Activated CD4-positive, alpha-beta T cell treated with anti-CD3 and anti-CD28 coated beads, Interleukin-2, amount 10 ng/mL, durations not matched to agents 7 days and 5 days (primary cell): ENCODE measurements at places on chromosomes 3 and 15.

DNA sequence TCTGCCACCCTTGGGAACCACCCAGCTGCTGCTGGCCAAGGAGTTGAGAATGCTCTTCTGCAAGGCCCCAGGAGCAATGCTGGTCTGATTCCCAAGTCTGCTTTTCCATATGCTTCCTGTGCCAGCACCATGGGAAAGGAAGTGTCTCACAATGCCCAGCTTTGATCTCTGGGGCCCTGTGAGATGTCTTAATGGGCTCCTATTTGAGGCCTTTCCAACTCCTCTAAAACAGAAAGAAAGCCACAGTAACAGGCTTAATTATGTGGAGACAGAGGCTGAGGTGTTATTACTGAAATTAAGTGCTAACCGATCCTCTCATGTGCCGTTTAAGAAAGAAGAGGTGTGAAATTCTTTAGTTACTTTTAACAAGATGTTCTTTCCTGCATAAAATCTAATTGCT, 4.5 kb downstream of the EOGT start:
- DNase-seq = no peak

DNA sequence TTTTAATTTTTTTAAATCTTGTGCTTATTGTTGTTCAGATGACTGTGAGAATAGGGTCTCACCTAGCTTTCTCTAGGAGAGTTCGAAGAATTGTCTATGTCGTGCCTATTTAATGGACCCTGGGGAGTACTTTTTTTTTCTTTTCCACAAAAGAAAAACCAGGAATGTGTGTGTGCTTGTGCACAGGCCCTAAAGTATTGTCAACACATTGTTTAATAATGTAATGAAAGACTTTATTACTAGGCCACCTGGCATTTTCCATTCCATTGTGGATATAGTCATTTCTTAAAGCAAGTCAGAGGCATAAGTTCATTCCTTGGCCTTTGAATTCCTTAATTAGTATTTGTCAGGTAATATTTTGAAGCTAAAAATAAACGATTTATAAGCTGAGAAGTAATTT, 135.9 kb downstream of the KLHL25 start:
- no peak for DNase-seq

GRCh38 chr3:35426366-35426958, 212.9 kb upstream of the ARPP21 start:
- no peak for DNase-seq

- DNase-seq = no peak
Measured at GRCh38 chr3:115321400-115321805, 174.3 kb upstream of the ZBTB20 start.

DNA sequence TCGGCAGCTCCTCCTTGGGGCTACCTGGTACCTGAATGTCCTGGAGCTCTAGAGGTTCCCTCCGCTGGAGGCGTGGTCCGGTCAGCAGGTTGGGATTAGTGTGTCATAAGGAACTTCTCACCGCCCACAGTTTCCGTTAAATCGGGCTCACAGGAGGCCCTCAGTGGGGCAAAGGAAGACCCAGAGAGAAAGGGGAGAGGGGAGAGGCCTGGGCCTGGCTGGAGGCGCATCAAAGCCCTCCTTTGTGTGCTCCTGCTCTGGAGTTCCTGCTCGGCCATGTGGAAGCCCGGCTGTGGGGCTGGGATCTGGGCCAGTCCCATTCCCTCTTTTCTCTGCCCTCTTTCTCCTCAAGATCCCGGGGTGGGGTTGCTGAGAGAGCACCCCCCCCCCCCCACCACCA, at the start of gene RLBP1:
RLBP1 (minus strand) TSS at position 37 of the 400 bp plus-strand sequence. CDS start 2,604 bp downstream, outside the sequence.
- no peak for DNase-seq

GRCh38 chr3:129387487-129387886, 40.9 kb downstream of the EFCAB12 start:
- no peak for DNase-seq

GRCh38 chr15:39468331-39468730, 112.5 kb upstream of the THBS1 start:
- no peak for DNase-seq

DNA sequence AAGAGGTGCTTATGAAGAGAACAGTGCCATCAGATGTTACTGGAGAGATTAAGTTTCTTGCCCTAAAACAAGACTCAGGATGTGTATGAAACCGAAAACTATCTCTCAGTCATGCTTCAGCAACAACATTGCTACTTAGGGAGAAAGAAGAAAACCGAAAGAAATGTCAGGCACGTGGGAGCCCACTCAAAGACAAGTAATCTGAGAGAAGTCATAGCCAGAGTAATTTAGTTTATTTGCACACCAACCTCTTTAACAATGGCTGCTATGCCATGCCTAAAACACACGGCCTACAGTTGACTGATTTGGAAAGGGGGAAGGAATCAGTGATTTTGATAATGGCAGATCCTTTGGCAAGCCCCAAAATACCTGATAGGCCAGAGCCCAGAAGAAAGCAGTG, 162.9 kb downstream of the TIGIT start:
- DNase-seq = no peak

DNA sequence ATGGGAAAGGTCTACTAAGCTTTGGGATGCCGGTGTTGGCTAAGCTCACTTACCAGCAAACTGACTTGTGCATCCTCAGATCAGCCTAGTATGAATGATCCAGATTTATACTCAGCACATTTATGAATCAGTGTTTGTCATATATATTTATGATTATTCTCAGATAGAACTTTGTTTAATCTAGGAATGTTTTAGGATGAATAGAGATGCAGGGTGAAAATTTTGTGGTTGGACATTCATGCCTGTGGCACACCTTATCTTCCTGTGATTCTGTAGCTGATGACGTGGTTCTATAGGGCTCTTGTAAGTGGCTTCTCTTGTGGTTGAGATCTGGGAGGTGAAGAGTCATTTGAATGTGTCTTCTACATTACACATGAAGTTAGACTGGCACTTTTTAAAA, 11.4 kb downstream of the CDIN1 start:
- peak; percentile 6 for DNase-seq

GRCh38 chr3:24541935-24542334, 47.3 kb upstream of the THRB start:
- DNase-seq = no peak

DNA sequence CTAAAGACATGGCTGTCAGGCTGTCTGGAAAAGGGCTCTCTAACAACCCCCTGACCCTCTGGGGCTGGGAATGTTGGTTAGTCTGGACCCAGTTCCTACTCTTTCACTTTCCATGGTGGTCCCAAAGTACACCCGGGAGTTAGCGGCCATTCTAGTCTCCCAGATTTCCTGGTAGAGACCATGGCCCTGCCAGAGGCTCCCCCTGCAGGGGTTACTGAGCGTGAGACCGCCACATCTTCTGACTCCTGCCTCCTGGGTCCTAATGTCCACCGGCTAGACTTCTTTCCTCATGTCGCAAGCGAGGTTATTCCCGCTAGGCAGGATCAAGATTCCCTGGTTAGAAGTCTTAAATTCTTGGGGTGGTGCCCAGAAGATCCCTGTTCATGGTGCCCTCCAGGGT, 540.0 kb upstream of the ROBO1 start:
- no peak for DNase-seq

GRCh38 chr3:140349938-140350337, 327.9 kb upstream of the TRIM42 start:
- no peak for DNase-seq

DNA sequence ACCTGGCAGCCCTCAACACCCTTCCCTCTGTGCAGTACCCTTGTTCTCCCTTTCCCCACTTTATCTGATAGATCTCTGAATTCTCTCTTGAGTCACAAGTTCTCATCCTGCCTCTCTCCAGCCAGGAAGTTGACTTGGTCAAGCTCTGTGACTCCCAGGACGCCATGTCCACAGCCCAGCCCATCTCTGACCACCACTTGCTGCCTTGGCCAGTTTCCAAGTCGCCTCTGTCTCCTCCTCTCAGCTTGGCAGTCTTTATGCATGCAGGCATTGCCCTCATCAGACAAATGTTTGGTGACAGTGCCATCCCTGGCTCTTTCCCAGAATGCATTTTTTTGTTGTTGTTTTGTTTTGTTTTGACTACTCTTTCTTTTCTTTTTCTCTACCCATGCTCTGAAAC, 25.7 kb downstream of the ZNF35 start:
- no peak for DNase-seq

GRCh38 chr3:195226445-195226844, 44.5 kb downstream of the XXYLT1 start:
- no peak for DNase-seq

GRCh38 chr3:179958143-179958542, 78.6 kb downstream of the PEX5L start:
- DNase-seq = no peak

DNA sequence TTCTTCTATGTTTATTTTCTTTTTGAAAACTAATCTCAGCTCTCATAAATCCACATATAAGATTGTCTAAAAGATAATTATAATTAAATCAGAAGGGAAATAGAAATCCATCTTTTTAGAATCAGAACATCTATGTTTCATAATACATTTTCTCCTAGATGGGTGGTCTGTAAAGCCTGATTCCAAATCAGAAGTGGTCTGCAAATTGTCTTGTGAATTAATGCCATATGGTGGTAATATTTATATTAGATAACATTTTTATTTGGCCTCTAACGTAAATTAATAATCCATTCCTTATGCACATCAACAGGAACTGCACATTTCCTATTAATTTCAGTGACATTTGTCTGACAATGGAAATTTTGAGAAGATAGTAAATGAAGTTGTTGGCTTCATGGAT, 52.8 kb upstream of the TBC1D5 start:
- DNase-seq = no peak

GRCh38 chr3:189132231-189132671, 39.5 kb upstream of the TPRG1 start:
- peak; percentile 87 for DNase-seq

DNA sequence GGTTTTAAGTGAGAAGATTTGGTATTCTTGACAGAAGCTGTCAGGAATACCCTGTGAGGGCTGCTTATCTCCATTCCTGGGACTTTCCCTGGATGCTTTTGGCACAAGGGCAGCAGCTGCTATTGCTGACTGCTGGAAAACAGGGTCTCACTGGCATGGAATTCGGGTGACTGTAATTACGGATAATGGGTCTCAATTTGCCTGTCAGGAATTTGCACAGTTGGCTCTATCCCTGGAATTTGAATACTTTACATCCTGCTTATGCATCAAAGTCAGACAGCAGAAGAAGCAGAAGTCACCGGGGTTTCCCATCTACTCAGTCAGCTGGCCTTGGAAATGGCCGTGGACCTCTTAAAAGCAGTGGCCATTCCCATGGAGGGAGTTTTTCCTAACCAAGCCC, 25.9 kb upstream of the AKAP13 start:
- DNase-seq = no peak

GRCh38 chr15:90036806-90037510, 35.8 kb downstream of the ZNF710 start:
- DNase-seq = no peak

- no peak for DNase-seq
Measured at GRCh38 chr3:103966749-103967148, 1400.0 kb upstream of the ALCAM start.

DNA sequence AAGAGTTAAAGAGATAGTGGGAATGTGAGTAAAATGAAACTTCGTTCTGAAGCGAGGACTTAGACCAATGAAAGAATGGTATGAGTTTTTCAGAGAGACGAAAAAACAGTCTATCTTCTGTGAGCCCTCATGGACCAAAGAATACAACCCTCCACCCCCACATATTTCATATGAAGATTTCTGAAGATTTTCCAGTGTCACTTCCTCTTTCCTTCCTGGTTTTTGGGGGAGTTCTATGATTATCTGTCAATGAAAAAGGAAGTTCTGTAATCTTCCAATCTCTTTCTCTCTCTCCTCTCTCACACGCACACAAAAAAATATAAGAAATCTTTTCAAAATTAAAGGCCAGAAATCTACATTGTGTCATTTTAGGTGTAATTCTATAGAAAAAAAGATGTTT, 27.7 kb downstream of the CMSS1 start:
- no peak for DNase-seq

DNA sequence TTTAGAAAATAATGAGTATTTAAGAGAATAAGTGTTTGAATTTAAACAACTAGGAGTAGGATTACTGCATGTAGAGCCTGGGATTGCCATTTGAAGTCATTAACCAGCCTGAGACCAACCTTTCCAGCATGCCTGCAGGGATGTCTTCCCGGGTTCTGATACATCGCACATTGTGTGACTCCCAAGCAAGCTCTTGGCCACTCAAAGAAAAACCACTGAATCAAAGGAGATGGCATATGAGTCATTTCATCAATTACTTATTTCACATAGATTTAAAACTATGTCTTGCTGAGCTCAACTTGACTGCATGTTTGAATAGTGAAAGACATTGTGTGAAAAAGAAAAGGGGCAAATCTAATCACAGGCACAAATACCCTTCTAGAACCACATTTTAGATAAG, 15.0 kb upstream of the THBS1 start:
- DNase-seq = no peak

DNA sequence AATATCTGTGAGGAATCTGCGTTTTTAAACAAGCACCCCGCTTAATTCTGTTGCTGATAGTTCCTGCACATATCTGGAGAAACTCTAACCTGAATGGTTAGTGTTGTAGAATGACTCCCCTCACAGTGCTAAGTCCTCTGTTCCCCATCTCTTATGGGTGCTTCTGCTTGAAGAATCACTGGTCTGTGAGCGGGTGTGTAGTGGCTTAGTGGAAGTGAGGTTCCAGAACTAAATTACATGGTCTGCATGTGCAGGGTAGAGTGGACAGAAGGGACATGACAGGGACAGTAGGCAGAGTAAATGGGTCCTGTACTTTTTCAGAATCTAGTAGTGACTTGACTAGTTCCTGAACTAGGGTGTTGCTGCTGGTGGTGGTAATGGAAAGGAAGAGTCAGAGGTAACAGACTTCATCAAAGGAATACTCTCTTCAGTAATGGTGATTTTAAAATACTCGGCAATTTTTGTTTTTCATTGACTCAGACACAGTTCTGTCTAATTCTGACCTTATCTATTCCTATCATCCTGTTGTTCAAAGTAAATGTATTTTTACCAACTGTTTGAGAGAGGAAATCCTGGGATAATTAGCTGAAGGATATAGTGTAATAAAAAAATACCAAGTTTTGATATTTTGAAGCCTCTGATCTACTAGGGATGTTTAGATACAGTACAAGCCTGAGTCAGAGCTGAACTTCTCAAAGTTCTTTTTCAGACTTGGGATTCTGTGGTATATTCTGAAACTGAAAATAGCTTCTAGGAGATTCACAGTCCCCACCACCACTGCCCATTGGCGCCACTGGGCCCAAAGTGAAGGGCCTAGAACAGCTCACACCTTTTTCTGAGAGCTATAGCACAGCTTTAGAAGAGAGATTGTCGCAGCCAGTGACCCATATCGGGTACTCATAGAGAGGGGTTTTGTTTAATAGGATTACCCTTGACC, 55.5 kb downstream of the FNDC3B start:
- DNase-seq = peak; percentile 16

DNA sequence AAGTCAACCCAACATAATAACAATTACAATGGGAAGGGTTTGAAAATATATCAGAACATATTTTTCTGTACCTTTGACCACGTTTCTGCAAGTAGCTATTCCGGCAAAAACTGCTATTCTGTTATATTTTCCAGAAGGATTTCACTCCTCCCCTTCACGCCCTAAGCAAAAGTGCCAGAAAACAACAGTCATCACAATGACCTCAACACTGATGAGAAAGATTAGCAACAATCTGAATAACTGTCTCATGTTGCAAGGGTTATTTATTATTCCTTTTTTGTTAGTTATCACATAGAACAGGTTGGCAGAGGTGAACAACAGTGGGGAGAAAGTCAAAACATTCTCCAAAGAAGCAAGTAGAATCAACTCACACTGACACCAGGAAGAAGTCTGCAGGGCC, 269.4 kb upstream of the ARRDC4 start:
- DNase-seq = no peak
